ENCODE measurements at places on chromosomes 2 and 18.
A peak's percentile ranks its signal among the peaks of the same experiment; 100 is the strongest.

- peak; percentile 66 for ATAC-seq
These were observed 47.7 kb downstream of the OSBPL6 start for GRCh38 chr2:178241844-178242551.

DNA sequence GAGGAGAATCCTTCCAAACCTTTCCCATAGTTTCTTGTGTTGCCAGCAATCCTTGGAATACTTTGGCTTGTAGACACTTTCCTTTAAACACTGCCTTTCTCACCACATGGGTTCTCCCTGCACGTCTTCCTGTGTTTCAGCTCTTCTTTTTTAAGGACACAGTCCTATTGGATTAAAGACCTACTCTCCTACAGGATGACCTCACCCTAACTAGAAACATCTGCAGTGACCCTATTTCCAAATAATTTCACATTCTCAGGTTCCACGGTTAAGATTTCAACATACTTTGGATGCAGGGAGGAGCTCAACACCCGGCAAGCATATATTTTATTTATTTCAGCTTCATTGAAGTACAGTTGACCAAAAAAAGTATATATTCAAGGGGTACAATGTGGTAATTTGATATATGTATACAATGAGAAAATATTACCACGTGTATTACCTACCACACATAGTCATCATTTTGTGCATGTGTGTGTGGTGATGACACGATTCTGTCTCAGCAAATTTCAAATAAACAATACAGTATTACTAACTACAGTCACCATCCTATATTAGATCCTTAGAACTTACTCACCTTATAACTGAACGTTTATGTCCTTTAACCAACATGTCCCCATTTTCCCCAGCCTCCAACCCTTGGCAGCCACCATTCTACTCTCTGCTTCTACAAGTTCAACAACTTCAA is 745.0 kb downstream of the CBLN2 start:
- no peak for ATAC-seq

DNA sequence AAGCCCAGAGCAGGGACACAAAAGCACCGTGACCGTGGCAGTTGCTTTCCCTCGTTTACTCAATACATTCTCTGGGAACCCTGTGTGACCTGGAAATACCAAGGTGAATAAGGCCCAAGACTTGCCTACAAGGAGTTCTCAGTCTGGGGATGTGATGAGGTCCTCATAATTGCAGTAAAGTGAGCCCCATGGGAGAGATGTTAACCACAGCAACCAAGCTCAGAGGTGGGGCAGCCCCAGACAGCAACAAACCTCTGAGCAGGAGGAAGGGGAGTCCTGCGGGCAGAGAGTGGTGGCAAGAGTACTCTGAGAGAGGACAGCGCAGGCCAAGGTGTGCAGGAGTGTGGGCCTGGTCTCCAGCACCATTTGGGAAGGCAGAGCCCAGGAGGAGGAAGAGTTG is 91.6 kb downstream of the TTC32 start:
- no peak for ATAC-seq

DNA sequence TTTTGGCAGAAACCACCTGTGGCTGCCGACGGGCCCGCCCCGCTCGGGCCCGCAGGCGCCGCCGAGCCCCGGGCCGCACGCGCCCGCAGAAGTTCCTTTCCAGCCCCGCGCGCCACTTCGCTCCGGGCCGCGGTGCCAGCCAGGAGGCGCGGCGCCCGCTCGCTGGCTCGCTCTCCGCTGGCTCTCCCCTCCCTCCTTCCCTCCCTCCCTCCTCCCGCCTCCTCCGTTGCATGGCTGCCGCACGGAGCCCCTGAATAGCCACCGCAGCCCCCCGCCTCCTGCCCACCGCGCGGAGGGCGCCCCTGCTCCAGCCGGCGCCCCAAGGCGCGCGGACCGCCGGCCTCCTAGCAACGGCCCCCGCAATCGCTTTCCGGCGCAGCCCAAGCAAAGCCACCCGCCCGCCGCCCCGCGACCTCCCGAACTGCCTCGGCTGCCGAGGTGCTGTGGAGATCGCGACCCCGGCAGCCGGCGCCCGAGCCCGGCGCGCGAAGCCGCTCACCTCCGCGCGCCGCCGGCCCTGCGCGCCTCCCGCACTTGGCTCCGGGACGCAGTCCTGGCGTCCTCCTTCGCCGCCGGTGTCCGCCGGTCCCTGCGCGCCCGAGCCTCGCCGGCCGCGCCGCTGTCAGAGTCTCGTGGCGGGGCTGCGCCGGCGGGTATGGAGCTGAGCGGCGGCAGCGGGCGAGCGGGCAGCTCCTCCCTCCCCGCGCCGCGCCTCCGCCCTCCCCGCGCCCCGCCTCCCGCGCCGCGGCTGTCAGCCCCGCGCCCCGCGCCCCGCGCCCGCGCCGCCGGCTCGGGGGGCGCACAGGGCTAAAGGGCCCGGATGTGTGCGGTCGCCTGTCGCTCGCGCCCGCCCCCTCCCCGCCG is at the start of gene ZBTB7C:
Gene ZBTB7C, minus strand, starts transcription at position 657 of the 864 bp plus-strand sequence.
- peak; percentile 35 for ATAC-seq

- ATAC-seq = no peak
These were observed 16.7 kb downstream of the MAP3K2 start for GRCh38 chr2:127371037-127371436.

DNA sequence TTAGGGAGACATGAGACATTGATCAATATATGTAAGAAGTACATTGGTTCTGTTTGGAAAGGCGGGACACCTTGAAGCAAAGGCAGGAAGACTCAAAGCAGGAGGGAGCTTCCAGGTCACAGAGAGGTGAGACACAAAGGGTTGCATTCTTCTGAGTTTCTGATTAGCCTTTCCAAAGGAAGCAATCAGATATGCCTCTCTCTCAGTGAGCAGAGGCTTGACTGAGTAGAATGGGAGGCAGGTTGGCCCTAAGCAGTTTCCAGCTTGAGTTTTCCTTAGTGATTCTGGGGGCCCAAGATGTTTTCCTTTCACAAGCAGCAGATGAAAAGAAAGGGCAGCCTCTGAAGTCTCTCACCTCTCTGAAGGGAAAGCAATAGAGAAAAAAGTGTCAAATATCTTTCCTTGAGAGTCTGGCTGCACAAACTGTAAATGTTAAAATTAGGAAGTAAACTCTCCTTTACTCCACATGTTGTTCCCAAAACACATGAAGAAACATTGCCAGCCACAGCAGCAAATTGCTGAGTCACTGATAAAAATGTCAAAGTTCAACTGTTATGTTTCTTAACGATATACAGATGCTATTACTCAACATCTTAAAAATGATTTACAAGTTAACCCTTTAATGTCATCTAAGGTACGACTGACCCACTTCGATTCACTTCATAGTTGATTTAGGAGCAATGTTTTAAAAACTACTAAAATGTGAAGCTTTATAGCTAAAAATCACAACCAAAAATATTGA is 40.3 kb downstream of the CYB5A start:
- ATAC-seq = no peak

DNA sequence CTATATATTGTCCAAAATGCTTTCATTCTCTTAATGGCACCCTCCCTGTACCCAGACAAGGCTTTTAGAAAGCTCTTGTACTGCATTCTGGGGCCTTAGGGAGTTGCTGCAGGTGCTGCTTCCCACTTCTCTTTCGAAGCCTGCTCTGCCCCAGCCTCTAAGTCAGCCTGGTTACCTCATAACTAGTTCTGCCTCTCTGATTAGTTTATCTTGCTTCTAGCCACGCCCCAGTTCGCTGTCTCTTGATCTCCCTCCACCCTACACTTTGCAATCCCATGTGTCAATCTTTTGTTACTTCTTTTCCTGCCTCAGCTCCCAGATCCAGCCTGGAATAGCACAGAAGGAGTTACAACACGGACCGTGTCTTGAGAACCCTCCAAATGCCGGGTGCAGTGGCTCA is 13.8 kb upstream of the NCOA1 start:
- peak; percentile 15 for ATAC-seq

GRCh38 chr2:174563530-174564282 is 33.9 kb downstream of the WIPF1 start:
- ATAC-seq = no peak

- no peak for ATAC-seq
These were observed 450.5 kb upstream of the ACVR2A start for GRCh38 chr2:147394179-147394790.

DNA sequence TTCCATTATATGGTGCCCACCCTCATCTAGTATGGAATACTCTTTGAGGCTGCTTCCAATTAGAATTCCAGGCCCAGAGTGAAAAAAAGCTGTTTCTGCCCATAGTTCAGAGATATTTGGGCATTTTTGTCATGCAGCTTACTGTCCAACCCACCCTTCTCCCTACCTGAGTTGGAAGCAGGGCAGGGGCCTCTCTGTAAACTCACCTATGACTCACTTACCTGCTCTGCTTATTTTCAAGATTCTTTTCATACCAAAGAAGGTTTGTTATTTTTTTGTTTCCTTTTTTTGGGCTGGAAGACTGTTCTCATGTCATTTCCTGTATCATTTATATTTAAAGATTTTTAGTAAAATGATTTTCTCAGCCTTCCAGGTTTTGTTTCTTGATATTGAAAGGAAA is 38.4 kb upstream of the PPP1R1C start:
- no peak for ATAC-seq

- ATAC-seq = no peak
These were observed 69.8 kb downstream of the NEB start for GRCh38 chr2:151664520-151664919.

DNA sequence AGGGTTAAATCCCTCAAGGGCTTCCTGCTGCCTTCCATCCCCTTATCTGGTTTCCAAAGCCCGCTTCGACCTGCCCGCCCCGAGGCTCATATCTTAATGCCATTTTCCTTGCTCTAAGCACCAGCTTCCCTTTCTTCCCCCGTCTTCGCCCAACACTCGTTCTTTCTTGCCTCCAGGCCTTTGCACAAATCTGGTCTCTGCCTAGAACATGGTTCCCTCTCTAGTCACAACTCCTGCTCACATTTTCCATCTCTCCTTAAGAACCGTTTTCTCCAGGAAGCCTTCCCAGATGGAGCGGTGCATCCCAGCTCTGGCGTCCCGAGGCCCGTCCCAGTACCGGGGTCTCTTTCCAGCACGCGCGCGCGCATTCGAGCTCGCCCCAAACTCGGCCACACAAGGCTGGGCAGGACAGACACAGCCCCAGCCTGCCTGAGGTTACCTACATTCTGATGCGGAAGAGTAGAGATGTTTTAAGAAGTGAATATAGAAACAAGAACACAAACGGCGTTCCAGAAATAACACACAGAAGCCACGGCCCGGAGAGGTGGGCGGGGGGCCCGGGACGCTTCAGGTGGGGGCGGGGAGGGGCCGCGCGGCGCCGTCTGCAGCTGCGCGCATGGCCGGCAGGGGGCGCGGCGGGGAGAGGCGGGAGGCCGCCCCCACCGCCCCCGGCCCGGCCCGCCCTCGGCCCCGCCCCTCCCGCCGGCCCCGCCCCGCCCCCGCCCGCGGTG is at the start of gene DGKD:
Gene DGKD, plus strand, starts transcription at position 726 of the 731 bp plus-strand sequence. CDS start 25 bp downstream, outside the sequence.
- ATAC-seq = peak; percentile 84

DNA sequence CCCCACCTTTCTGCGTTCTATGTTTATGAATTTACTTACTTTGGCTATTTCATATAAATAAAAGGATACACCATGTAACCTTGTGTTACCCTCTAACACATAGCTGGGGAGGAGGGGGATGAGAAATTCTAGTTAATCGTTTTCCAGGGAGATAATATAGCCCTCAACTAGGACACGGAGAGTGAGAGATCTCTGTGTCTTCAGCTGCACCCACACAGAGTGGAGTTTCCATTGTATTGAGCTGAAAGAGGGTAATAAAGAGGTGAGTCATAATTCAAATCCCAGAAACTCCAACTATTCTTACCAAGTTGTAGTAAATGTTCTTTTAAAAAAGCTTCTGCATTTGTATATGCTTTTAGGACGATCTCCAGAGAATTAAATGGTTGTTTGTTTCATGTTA is 110.1 kb upstream of the SULT1C3 start:
- ATAC-seq = no peak

- ATAC-seq = no peak
These were observed 1.3 kb upstream of the MOCOS start for GRCh38 chr18:36185901-36186460.

- no peak for ATAC-seq
These were observed 48.9 kb upstream of the COBLL1 start for GRCh38 chr2:164890544-164890943.

GRCh38 chr2:113873867-113874266 is 16.0 kb upstream of the ACTR3 start:
- ATAC-seq = no peak

DNA sequence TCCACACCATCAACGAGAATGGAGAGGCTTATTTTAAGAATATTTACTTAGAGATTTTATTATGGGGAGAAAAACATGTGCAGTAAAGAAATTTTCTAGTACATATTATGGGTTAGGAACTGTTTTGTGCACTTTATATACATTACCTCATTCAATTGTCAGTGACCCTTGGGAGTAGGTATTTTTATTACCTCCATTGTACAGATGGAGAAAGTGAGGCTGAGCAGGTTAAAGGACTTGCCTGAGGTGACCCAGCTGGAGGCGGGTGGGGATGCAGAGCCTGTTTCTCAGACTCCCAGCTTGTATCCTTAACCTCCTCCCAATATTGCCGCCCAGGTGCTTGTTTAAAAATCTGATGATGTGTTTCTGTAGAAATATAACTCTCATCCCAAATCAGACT is 356.7 kb downstream of the HRH4 start:
- ATAC-seq = no peak

GRCh38 chr2:201127152-201127511 is 11.2 kb downstream of the CFLAR start:
- ATAC-seq = peak; percentile 30

- ATAC-seq = no peak
These were observed 64.5 kb upstream of the LAPTM4A start for GRCh38 chr2:20115902-20116301.

- ATAC-seq = peak; percentile 68
These were observed 8.7 kb downstream of the CEP68 start for GRCh38 chr2:65064728-65065552.

DNA sequence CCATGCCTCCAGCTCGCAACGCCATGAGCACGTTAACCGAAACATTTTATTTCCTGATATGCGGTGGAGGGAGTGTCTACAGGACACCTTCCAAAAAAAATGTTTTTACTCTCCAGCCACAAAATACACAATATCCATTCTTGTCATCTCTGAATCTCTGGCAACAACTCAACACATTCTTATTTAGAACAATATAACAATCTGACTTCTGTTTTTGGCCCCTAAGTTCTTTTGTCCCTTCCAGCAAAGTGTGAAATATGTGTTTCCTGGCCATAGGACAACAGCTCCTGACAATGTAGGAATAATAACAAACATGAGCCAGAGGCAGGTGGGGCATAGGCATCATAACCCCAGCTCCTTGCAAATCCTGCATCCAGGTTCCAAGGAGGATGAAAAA is 163.0 kb downstream of the DDX1 start:
- no peak for ATAC-seq

GRCh38 chr18:76443519-76444445 is 51.3 kb downstream of the ZNF516 start:
- ATAC-seq = no peak

- no peak for ATAC-seq
These were observed 550.1 kb upstream of the DCC start for GRCh38 chr18:51789871-51790270.

GRCh38 chr2:39689272-39689841 is 23.6 kb downstream of the TMEM178A start:
- no peak for ATAC-seq

DNA sequence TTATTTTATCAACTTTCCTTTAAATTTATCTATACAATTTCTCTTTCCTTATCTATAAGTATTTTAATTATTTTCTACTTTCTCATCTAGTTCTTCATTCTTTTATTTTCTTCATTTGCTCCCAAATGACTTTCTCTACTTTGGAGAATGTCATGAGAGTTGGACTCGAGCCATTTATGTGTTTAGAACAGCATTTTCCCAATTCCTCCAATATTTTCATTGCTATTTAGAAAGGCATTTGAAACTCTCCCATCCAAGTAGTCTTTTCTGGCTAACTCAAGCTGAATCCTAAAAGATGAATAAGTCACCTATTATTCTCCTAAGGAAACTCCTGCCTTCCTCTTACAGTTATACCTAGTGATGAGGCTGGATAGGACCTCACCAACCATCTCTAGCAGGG is 15.8 kb upstream of the FEZ2 start:
- no peak for ATAC-seq

- no peak for ATAC-seq
These were observed 64.7 kb downstream of the TEX51 start for GRCh38 chr2:126963390-126963789.
